ENCODE measurements at places on chromosomes 7 and 10. TPM values are rescaled to one million over a fixed set of nuclear protein-coding genes. Genes with fewer than 3 reads are reported as not detected.

Gene ZNF503
- not detected for polyA plus RNA-seq

Gene UNC5B
- polyA plus RNA-seq: not detected

Gene CHAT
- polyA plus RNA-seq: not detected

Gene C7orf57
- not detected for polyA plus RNA-seq

Gene SPDYE11
- 0.19 TPM for polyA plus RNA-seq

Gene C10orf53
- not detected for polyA plus RNA-seq

Gene LIPJ
- polyA plus RNA-seq: not detected

Gene CRHR2
- not detected for polyA plus RNA-seq

Gene RAMP3
- not detected for polyA plus RNA-seq
